ENCODE measurements at places on chromosomes 11 and 22.

DNA sequence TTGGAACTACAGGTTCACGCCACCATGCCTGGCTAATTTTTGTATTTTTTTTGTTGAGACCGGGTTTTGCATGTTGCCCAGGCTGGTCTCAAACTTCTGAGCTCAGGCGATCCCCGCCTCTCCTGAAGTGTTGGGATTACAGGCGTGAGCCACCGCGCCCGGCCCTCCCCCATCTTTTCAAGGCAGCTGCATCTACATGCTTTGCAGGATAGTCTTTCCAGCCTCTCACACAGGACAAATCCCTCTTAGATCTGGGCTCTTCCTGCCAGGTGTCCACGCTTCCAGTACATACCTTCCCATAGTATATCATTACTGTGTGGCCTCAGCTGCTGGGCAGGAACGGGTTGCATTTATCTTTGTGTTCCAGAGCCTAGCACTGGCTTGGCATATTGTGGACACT is 49.7 kb downstream of the C11orf96 start:
- DNase-seq, result no peak

DNA sequence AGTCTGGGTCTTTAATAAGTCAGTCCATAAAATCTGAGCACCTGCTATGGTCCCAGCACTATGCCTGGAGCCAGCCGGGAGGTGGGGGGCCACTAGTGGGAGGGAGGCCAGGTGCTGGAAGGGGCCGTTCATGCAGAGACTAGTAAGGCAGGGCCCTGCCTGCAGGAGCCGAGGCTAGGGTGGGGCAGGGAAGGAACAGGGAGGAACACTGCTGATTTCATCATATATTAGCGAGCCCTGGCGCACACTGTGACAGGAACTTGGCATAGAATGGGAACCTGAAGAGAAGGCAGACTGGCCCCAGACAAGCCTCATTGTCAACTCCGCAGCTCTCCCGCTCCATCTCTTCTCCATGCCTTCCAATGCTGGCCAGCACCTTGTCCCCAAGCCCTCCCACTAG is 7.1 kb downstream of the VSIG10L2 start:
- no peak for DNase-seq

GRCh38 chr22:43923191-43923590 is 414 bp upstream of the PNPLA3 start:
- no peak for DNase-seq

- DNase-seq, result no peak
These were observed 1.2 kb downstream of the MAP4K2 start for GRCh38 chr11:64801561-64802369.

DNA sequence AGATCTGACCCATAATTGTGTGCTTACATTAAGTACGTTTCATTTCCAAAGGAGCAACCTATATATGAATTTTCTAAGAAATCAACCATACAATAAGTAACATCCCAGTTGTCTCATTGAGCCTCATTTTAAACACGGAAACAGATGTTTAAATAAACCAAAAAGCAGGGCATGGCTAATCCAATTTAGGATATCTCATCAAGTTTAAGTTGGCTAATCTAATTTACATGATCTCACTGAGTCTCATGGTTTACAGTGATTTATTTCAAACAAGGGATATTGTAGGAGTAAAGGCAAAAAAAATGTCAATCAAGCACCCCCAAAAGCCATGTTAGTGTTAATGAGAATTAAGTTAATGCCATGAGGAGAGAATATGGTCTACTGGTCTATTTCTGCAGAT is 499.8 kb upstream of the CCDC90B start:
- DNase-seq, result no peak
